ENCODE measurements at places on chromosomes 6 and 20.

DNA sequence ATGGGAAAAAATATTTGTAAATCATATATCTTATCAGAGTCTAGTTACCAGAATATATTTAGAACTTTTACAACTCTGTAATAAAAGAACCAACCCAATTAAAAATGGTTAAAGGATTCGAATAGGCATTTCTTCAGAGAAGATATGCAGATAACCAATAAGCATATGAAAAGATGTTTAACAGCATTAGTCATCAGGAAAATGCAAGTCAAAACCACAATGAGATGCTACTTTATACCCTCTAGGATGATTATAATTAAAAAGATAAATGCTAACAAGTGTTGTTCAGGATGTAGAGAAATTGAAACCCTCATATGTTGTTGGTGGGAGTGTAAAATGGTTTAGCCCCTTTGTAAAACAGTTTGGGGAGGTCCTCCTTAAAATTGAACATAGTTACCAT, 94.1 kb downstream of the LRRC1 start:
- no peak for DNase-seq

GRCh38 chr20:33474097-33474873, 15.6 kb upstream of the CBFA2T2 start:
- DNase-seq, result no peak

- no peak for DNase-seq
Measured at GRCh38 chr6:47151232-47151898, 109.2 kb upstream of the ADGRF1 start.

GRCh38 chr6:166411271-166411670, 28.5 kb upstream of the MPC1 start:
- no peak for DNase-seq

GRCh38 chr6:37595859-37596258, 96.2 kb upstream of the CCDC167 start:
- no peak for DNase-seq

- DNase-seq, result no peak
Measured at GRCh38 chr6:104572901-104573300, 286.8 kb downstream of the HACE1 start.

DNA sequence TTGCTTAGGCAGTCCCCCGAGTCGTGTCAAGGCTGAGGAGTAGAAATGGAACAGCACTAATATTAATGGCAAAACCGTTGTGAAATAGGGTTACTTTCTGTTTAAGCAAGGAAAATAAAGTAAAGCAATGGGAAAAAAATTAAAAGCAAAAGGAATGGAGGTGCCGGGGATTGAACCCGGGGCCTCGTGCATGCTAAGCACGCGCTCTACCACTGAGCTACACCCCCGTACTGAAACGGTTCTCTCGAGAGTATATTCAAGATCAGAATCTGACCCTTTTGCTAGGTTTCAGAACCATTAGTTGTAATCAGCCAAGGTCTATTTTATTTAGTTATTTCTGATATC, 85.5 kb downstream of the TRIM27 start:
- DNase-seq, result peak; percentile 61

DNA sequence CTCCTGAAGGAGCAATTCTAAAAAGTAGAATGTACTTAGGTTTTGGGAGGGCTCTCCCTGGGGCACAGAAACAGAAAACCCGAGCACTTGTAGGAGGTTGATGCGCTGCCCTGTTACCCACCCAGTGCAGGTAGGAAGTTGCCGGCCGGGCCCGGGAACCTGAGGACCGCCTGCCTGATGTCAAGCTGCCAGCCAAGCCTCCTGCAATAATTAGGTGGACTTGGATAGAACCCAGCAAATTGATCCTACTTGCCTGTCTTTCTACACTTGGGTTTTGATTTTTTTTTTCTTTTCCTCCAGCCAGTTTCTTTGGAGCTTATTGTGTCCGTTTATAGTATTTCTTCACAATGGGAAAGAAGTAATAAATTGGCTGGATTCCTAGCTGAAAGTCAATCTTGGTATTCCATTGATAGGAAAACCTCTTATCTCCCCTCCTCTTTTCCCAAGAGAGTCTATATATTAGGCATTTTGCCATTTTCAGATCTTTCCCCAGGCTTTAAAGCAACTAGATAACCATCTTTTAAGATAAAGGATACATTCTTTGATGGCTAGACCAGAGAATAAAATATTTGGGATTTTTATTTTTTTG, 78.3 kb upstream of the FYN start:
- DNase-seq, result no peak

DNA sequence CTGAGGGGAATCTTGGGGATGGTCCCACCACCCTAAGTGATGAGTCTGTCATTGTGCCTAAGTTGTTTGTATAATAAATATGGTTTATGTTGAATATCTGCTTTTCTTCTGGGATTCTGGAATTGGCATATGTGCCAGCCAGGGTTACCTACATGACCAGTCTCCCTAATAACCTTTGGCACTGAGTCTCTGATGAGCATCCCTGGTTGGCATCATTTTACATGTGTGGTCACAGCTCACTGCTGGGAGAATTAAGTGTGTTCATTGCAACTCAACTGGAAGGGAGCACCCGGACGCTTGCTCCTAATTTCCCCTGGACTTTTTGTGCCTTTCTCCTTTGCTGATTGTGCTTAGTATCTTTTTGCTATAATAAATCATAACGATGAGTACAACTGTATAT, 8.1 kb downstream of the SMAP1 start:
- DNase-seq, result no peak

GRCh38 chr20:23257848-23258746, 92.5 kb upstream of the NXT1 start:
- DNase-seq, result no peak

DNA sequence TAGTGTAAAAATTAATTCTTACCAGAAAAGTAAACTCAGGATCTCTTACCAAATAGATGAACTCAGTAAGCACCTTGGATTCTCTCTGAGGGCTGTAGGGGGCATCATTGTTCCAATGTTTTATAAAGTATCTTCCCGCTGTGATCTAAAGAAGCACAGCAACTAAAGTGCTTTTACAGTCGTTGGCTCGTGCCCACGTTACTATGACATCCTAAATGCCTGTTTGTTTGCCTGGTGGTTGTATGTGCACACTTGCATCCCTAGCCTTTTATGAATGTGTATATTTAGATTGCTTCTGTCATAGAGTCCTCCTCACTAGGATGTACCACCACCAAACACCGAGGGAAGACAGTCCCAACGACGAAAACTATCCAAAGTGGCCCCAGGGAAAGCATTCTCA, 34.5 kb downstream of the SLX4IP start:
- no peak for DNase-seq

DNA sequence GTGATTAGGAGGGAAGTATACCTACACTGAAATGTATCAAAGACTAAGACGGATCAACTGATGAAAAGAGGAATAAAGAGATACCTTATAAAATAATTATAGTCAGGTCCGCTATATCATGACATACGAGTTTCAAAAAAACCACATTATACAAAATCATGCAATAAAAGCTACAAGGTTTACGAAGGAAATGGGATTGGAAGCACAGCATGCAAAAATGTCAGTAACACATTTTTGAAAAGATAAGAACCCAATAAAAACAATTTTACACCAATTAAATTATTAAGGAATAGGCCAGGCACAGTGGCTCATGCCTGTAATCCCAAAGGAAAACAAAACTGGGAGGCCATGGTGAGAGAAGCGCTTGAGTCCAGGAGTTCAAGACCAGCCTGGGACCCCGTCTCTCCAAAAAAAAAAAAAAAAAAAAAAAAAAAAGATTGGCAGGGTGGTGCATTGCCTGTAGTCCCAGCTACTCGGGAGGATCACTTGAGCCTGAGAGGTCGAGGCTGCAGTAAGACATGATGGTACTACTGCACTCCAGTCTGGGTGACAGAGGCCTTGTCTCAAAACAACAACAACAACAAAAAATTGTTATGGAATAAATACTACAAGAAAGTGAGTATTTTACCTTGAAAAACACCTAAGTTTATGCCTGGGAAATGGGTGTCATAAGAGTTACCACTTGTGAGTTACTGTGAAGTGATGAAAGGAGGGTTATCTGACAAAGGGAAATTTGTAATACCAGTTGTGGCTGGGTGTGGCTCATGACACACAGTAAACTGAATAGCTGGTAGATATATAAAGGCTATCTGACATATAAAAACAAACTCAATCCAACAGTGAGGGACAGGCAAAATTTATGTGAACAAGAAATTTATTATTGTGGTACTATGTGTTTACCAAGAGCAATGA, 45.2 kb downstream of the RANBP9 start:
- DNase-seq, result no peak

GRCh38 chr6:13526727-13527670, 39.6 kb upstream of the GFOD1 start:
- DNase-seq, result no peak

GRCh38 chr6:144338951-144339700, 54.0 kb downstream of the UTRN start:
- DNase-seq, result no peak

DNA sequence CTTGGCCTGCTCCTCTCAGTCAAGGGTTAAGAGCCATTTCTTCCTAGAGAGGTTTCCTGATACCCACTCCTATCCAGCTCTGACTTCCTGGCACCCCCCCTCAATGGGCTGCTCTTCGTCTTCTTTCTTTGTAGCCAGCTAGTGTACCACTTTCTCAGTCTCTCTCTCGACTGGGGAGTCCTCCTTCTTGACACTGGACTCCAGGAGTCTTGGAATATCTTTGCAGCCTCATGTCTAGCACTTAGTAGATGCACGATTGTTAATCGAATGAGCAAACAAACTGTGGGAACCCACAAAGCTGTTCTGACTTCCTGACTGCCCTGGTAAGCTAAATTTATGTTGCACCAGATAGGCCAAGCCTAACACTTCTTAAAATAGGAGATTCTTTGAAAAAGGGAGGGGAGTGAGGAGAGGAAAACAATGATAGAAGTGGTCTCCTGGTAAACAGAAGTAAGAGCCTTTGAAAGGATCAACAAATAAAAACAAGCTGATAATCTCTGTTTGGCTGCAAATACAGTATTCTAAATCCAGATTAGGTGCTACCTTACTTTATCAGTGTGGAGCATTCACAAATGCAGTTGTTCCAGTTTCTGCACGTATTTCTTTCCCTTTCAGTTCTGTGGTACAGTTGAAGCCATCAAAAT, 160.1 kb upstream of the CITED2 start:
- DNase-seq, result no peak

DNA sequence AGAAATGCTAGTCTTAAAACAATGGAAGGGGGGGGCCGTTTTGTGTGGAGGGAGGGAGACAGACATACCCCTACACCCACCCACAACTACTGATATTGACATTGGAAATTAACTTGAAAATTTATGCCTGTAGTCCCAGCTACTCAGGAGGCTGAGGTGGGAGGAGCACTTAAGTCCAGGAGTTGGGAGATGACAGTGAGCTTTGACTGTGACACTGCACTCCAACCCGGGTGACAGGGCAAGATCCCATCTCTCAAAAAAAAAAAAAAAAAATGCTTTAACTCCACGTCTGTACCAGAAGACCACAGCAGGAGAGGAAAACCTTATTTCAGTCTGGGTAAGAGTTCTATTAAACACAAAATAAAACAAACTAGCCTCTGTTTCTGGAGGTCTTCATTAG, 2.2 kb downstream of the TBC1D20 start:
- DNase-seq, result no peak

- no peak for DNase-seq
Measured at GRCh38 chr6:13927203-13927602, 2.5 kb downstream of the RNF182 start.
